ENCODE measurements at places on chromosomes 6 and 20. TPM values are rescaled to one million over a fixed set of nuclear protein-coding genes. Genes with fewer than 3 reads are reported as not detected.

GRCh38 chr20:4443016-4443415 lies 278.7 kb upstream of the PRND start:
- DNase-seq, result no peak

DNA sequence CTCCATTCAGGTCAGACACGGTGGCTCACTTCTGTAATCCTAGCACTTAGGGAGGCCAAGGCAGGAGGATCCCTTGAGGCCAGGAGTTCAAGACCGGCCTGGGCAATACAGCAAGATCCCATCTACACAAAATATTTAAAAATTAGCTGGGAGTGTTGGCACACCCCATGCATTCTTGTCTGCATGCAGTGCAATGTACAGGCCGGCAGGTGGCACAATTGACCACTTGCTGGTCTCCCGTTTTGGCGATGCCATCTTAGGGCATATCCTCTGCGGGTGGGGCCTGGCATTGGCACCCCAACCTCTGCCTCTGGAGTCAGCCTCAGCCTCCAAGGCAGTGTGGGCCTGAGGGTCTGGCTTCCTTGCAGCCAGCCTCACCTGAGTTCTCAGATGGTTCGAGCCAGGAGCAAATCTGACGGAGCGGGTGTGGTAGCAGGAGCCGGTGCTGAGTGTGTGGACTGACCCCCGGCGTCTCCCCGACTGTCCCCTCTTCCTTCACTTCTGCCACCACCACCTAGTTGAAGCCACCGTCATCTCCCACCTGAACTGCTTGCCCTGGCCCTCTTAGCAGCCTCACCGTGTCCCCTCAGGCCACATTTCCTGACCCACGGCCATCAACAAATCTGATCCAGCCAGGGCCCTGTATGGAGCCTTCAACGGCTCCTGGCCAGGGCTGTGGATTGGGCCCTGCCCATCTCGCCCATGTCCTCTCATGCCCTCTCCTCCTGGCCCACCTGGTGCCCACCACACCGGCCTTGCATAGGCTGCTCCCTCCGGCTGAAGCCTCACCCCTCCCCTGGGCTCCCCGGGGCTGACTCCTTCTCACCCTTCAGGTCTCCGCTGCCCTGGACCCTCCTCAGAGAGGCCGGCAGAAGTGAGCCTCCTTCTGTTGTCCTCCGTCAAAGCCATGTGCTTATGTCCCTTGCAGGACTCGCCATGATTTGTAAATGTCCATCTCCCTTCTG lies 44.0 kb downstream of the EFCAB8 start:
- DNase-seq, result peak; percentile 70

DNA sequence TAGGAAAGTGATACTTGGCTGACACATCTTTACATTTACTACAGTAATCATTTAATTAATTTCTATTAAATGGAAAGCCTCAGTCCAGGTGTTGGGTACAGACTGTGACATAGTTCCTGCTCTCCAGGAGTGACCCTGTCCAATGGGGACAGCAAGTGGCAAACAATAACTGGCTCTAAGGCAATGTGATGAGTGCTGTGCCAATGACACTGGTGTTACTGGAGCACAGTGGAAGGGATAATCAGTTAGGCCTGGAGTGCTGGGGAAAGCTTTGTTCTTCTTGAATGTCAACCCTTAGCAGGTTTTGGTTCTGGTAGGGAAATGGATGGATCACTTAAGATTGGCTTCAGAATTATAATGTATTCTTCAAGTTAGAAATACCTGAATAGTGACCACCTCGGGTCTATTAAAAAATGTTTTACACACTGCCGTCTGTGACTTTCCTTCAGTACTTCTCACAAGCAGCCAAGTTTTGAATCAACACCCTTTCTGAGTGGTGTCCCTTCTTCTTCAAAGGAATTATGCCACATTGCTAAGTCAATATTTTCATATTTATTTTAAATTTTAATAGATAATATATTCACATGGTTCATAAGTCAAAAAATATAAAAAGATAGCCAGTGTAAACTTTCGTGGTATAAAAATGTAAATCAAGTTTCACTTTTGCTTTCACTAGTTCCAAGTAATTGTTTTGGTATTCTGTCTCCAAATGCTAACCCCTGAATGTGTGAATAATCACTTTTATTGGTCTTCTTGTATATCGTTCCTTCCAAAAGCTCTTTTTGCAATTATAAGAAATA lies 9.6 kb downstream of the CMTR1 start:
- peak; percentile 55 for DNase-seq

GRCh38 chr6:43575105-43575771 lies 600 bp downstream of the XPO5 start:
- no peak for DNase-seq

- no peak for DNase-seq
Measured at GRCh38 chr6:33739571-33739970, 7.1 kb downstream of the IP6K3 start.

GRCh38 chr6:157521362-157522335 lies 140.7 kb downstream of the ZDHHC14 start:
- DNase-seq, result no peak

DNA sequence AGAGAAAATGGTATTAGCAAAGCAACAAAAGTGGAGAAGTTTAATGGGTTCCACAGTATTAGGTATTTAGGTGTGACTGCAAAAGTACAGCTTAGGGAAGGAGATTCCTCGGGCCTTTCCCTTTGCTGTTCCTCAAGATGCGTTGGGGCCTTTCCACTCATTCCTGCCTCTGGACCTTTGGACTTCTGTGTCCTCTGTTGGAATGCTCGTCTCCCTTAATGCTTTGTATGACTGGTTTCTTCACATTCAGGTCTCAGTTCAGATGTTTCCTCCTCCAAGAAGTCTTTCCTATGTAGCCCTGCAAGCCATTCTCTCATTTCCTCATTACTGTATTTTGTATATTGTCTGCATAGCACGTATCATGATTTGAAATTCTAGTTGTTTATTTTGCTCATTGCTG lies 39.6 kb downstream of the CTNNBL1 start:
- no peak for DNase-seq

DNA sequence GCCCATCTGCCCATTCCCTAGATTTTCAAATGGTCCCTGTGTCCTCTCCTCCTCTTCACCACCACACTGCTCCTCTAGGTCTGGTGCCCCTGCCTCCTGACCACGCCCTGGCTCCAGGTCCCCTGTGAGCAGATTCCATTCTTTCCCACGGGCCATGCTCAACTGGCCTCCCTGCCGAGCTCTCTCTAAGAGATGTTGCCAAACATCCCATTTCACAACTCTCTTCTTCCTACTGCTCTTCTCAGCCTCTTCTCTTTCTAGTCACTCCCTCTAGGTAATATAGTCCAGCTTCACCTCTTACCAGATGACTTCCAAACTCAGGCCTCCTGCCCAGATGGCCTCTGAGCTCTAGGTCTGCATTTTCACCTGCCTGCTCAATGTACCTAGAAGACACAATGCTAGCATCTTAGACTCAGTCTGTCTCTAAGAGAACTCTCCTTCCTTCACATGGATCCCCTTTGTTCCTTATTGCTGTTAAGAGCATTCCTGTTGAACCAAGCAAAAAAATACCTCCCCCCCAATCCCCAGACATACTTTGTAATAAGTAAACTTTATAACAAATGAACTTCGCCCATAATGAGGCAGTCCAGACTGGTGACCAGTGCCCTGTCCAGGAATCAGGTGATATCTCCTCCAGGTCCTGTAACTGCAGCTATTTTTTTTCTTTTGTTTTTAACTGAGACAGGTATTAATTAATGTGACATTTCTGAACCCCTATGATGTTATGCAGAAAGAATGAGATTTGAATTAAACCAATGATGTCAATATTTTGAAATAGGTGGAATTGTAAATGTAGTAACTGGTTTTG lies 79.0 kb downstream of the LYRM4 start:
- no peak for DNase-seq

DNA sequence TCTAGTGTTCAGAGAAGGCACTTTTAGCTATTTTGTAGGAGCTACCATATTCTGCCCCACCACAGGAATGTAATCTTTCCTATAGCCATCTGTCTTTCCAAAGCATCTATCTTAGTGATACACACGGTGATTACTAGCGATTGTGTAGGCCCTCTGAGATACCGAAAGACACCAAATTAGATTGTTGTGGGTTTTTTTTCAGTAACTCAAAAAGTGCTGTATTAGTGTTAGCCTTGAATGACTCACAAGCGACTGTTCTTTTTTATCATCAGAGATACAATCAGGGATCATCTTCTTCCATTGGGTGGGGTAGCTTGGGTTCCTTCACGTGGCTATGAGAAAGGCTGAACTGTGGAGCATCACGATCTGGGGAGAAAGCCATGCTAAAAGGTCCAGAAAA lies 160.2 kb downstream of the MTFR2 start:
- DNase-seq, result no peak

DNA sequence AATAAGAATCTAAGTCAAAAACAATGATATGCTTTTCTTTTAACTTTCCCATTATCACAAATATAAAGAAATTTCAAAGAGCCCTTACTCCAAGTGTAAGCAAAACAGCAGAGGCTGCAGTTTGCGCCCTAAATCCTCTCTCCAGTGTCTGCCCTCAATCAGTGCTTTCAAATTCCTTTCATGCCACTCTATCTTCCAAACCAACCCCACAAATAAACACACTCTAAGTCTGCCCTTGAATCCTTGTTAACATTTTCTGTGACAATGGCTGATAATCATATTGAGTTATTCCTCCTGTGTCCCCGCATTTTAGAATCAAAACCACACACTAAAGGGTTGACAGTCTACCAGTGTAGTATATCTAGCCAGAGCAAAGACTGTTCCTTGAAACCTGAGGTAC lies 317.9 kb upstream of the MARCKS start:
- no peak for DNase-seq

DNA sequence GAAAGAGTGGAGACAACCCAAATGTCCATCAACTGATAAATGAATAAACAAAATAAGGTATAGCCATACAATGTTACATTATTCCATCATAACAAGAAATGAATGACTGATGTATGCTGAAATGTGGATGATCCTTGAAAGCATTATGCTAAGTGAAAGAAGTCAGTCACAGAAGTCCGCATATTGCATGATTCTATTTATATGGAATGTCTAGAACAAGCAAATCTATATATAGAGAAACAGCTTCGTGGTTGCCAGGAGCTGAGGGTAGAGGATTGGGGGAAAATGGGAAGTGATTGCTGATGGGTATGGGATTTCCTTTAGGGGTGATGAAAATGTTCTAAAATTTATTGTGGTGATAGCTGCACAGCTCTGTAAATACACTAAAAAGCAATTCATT lies 196.8 kb downstream of the ATXN1 start:
- DNase-seq, result no peak

DNA sequence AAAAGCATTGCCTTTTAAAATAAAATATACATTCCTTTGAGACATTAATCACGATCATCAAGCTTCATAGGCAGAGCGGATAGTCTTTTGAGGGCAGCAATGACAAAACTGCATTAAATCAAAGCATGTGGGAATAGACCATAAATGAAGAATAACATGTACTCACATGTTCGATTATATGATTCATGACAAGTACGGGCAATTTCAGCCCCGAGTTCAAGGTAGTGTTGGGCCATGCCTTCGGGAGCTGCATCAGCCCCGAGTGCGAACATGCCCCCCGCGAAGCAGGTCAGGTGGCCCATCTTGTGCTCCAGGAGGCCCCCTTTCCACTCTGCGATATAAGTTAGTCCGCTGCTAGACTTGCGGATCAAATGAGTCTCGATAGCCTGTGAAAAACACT lies 111.0 kb upstream of the FAM184A start:
- DNase-seq, result no peak

DNA sequence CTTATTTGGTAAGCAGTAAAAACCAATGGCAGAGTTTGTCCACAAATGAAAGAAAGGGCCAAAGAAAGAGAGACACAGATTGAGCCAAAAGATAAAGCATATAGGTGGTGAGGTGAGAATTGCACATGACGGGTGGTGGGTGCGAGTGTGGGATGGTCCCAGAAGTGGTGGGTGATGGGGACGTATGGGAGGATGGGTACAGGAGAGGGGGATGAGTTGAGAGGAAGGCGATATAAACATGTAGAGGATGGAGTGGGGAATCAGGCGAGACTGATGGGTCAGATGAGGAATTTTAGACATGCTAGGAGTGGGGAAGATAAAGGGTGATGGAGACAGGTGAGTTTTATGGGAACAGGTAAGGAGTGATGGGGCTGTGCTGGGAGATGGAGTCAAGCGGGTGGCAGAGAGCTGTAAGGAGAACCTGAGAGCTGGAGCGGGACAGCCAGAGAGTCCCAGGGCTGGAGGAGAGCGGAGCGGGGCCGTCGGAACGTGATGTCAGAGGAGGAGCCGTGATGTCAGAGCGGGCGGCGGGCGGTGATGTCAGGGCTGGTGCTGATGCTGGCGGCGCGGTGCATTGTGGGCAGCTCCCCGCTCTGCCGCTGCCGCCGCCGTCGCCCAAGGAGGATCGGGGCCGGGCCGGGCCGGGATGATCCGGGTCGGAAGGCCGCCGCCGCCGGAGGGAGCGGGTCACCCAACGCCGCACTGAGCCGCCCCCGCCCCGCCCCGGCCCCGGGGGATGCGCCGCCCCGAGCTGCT lies at the start of gene TTBK1:
TSS of gene TTBK1 (plus strand) at position 574 of the 756 bp plus-strand sequence. CDS start 3,180 bp downstream, outside the sequence.
- peak; percentile 30 for DNase-seq

- no peak for DNase-seq
Measured at GRCh38 chr6:34338811-34339210, 53.7 kb downstream of the NUDT3 start.

- DNase-seq, result no peak
Measured at GRCh38 chr20:32439132-32439829, 81.2 kb downstream of the ASXL1 start.

GRCh38 chr6:33323623-33323948 lies 6.0 kb upstream of the ZBTB22 start:
- no peak for DNase-seq

- DNase-seq, result no peak
Measured at GRCh38 chr20:32050851-32051556, 1.0 kb upstream of the HCK start.

DNA sequence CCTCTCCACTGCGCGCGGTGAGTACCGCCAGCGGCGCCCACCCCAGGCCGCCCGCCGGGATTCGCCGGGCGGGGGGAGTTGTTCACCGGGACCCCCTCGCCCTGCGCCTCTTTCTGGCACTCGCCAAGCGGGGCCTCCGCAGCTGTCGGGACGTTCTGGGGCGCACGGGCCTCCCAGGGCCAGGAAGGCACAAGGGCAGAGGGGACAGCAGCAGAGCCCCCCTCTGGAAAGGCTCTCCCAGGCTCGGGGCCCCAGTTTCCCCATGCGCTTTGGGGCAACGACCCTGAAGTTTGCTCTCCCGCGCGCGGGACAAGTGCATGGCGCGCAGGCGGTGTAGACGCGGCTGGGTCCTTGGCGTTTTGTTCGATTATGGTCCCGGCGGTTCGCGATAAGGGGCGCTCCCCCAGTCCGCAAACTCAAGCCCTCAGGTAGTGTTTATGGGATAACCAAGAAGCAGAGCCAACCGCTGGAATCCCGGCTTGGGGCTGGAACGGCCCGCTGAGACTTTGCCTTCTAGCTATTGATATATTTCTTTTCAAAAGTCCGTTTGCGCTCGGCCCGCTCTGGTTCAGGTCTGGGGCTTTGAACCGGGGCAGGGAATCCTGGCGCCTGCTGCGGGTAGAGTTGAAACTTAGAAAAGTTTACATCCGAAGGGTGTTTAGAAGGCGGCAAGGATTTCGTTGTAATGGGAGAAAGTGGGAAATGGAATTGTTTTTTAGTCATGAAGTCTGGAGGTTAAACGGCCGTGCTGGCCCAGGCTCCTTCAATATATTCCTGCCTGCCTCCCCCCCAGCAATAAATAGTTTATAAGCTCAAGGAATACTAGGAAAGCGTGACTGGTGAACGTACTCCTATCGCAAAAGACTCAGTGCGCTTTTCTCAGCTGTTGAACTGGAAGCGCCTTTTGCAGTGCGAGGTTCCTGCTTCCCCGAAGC lies 595 bp downstream of the EYA2 start:
- no peak for DNase-seq

GRCh38 chr6:70955441-70956190 lies 1.2 kb downstream of the B3GAT2 start:
- DNase-seq, result peak; percentile 87

- peak; percentile 9 for DNase-seq
Measured at GRCh38 chr6:163956571-163957407, 542.3 kb downstream of the QKI start.

Gene LY6G5C
- 3.1 TPM for total RNA-seq

Gene CTAGE9
- not detected for total RNA-seq

Data from CD4-positive, CD25-positive, alpha-beta regulatory T cell (primary cell).